ENCODE measurements at places on chromosomes 16 and 17. TPM values are rescaled to one million over a fixed set of nuclear protein-coding genes. Genes with fewer than 3 reads are reported as not detected.

Gene NEUROD2
- not detected for total RNA-seq

Gene TNK1
- 0.58 TPM for total RNA-seq

Gene OTOP3
- not detected for total RNA-seq

Gene VASN
- 0.14 TPM for total RNA-seq

Gene MYADML2
- not detected for total RNA-seq

Gene ABCA6
- total RNA-seq, result 30.5 TPM

Gene GLG1
- total RNA-seq, result 150 TPM

Gene TIGD7
- 3.3 TPM for total RNA-seq

Gene CD68
- total RNA-seq, result 2.9 TPM

Gene LPO
- not detected for total RNA-seq

Gene MILR1
- total RNA-seq, result 1.6 TPM

Gene ZNF287
- total RNA-seq, result 5.5 TPM

Gene ZNF385C
- total RNA-seq, result not detected

Data from endothelial cell of umbilical vein (primary cell).